Stimulated activated CD4-positive, alpha-beta T cell treated with anti-CD3 and anti-CD28 coated beads, Interleukin-1b, Interleukin-23, amount 100 ng/mL, for 1 hour (primary cell): ENCODE measurements at places on chromosomes 16 and 17.
A peak's percentile ranks its signal among the peaks of the same experiment; 100 is the strongest.

DNA sequence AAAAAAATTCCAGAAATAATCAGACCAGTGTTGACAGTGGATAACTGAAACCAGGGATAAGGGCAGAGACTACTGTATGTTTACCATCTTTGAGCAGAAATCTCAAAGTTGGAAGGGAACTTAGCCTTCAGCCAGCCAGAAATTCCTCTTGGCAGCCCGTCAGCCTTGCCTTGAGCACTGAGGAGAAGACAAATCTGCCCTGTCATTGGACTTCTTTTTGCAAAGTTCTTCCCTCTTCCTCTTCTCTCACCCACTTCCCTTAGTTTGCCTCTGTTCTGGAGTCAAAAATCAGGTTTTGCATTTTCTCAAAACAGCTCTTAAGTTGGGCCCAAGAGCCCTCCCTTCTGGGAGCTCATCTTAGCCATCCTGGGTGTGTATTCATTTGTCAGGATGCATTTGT is 6.2 kb downstream of the TUFM start:
- no peak for DNase-seq

GRCh38 chr17:42512733-42513251 is 23.2 kb upstream of the NAGLU start:
- no peak for DNase-seq

- no peak for DNase-seq
Observed at GRCh38 chr16:88570691-88571092, 489 bp downstream of the ZC3H18 start.

- DNase-seq, result no peak
Observed at GRCh38 chr16:49622084-49622390, 233.9 kb downstream of the ZNF423 start.

- no peak for DNase-seq
Observed at GRCh38 chr17:17824119-17824782, 12.5 kb downstream of the SREBF1 start.

DNA sequence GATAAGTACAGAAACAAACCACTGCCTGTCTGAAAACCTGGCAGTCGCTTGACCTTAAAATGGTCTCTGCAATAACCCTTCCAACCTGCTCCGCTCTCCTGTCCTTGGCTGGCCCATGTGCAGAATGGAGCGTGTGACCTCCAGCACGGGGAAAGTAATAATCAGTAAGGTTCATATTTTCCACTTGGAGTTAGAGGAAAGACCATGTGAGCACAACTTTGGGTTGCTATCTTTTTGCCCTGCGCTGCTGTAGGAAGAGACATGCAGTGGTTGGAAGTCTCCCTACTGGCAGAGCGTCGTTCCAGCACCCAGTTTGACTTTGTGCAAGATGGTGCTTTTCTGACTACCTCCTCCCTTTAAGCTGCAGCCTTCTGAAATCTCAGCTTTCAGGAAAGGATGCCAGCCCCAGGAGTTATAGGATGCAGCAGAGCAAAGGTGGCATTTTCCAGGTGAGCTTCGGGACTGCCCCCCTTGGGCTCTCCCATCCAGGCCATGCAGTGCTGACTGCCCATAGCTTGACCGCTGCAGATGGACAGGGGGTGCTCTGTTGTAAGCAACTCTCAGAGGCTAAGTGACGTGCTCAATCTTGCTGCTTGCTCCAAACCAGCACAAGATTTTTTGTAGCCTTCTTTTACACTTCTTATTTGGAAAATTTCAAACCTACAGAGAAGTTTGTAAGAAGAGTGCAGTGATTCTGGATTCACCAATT is 110.7 kb upstream of the NOL11 start:
- no peak for DNase-seq

DNA sequence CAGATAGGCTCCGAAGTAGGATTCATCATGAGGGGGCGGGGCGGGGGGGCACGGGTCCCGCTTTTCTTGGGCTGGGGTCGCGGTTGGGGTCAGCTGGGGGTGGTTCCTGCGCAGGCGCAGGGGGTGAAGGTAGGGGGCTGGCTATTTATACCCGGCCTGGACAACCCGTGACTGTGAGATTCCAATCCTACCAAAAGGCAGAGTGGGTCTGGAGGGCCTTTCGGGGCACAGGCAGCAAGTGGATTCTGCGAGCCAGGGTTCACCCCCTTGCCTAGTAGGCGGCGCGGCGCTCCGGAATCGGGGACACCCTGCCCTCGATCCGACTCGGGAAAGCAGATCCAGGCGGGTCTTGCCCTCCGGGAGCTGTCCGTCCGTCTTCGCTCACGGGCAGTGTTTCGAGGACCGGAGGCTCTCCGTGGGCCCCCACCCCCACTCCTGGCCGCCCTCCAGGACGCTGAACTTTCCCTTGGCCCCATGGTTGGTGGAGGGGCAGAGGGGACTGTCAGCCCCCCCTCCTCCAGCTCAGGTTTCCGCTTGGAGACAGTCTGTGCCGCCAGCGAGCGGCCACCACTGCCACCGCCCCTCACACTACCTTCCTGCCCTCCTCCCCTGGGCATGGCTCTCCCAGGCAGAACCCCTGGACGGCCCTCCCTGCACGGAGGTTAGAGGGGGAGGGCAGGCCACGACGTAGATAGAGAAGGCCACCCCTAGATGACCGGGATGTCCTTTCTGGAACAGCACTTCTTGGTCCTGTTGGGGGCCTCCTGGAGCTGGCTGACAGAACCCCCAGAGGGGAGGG is 634 bp downstream of the SLC2A4 start:
- DNase-seq, result no peak

DNA sequence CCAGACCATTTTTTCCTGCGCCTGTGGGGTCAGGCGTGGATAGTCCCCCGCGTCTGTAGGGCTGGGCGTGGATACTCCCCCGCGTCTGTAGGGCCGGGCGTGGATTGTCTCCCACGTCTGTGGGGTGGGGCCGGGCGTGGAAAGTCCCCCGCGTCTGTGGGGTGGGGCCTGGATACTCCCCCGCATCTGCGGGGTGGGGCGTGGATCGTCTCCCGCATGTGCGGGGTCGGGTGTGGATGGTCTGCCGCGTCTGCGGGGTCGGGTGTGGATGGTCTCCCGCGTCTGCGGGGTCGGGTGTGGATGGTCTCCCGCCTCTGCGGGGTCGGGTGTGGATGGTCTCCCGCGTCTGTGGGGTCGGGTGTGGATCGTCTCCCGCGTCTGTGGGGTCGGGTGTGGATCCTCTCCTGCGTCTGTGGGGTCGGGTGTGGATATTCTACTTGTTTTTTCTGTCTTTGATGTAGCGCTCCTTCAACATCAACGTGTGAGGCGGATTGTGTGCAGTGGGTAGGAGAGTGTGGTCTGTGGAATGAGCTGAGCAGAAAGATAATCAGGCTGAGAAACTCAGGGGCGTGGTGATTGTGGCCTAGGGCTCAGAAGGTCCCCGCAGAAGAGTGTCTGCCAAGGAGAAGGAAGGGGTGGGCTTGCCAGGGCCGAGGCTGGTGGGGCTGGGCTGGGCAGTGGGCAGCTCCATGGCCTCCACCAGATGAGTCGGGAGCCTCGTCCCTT is 3.2 kb downstream of the GNPTG start:
- DNase-seq, result no peak

- DNase-seq, result peak; percentile 56
Observed at GRCh38 chr17:38871247-38872015, 1.6 kb downstream of the LASP1 start.

GRCh38 chr17:49197346-49197998 is 12.9 kb downstream of the GNGT2 start:
- DNase-seq, result no peak

DNA sequence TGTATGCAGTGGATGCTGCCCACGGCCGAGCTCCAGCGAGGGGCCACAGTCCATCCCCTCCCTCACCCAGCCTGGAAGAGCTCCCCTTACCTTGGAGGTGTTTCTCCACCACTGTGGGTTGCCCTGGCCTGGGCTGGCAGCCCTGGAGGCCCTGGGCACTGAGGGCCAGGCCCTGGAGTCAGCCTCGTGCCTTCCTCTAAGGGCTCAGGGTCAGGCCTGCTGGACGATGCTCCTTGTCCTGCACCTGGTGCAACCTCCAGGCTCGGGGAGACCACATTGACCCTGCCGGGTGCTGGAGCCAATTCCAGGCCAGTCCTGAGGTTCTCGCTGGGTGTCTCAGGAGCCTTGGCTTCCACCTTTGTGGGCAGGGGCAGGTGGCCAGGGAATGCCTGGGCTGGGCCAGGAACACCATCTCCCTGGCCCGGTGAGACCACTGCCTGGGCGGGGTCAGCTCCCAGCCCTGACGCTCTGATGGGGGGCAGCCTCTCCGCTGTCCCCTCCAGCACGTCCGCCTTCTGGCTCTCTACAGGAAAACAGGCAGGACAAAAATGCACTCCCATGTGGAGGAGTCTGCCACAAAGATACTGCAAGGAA is 10.4 kb downstream of the MYLK3 start:
- DNase-seq, result no peak

GRCh38 chr16:56225017-56225742 is 33.9 kb downstream of the GNAO1 start:
- no peak for DNase-seq

DNA sequence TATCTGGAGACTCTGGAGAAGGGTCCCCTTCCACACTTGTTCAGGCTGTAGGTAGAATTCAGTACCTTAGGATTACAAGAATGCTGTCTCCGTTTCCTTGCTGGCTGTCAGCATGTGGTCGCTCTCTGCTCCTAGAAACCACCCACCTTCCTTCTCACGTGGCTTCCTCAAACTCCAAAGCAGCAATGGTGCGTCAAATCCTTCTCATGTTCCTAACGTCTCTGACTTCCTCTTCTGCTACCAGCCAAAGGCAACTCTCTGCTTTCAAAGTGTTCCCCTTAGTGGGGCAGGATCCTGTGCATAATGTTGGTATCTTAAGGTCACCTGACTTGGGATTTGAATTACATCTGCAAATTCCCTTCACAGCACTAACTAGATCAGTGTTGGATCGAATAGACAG is 30.9 kb upstream of the DYNLRB2 start:
- DNase-seq, result no peak

DNA sequence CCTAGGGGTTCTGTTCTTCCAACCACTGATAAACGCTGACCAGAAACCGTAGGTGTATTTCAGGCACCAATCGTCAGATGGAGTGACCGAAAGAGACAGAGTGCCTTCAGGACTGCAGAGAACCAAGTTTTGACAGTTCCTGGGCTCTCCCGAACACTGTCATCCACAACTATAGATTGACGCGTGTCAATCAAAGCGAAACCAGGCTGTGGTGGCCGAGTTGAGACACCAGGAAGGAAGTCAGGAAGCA is 11.9 kb upstream of the AURKB start:
- DNase-seq, result no peak

GRCh38 chr17:77782201-77782600 is 176.3 kb upstream of the TNRC6C start:
- no peak for DNase-seq

- DNase-seq, result no peak
Observed at GRCh38 chr17:10031127-10031526, 126.1 kb upstream of the RCVRN start.

GRCh38 chr16:3487521-3488410 is 7.5 kb downstream of the C16orf90 start:
- no peak for DNase-seq

GRCh38 chr17:46940692-46941404 is 17.9 kb downstream of the GOSR2 start:
- peak; percentile 32 for DNase-seq

DNA sequence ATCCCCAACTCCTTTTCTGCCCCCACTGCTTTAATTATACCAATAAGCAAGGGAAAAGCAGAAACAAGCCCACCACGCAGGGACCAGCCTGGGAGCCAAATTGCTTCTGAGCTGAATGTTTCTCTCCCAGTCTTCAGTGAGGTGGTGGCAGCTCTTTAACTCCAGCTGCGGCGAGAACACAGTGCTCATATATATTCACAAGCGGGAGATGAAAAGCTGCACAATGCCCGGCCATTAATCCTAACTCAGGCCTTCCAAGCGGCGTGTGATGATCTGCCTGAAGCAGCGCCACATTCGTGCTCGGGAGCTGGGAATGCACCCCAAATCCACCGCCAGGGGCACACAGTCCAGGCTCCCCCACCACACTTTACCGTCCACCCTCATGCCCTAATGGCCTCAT is 203.7 kb upstream of the SDK2 start:
- DNase-seq, result no peak

DNA sequence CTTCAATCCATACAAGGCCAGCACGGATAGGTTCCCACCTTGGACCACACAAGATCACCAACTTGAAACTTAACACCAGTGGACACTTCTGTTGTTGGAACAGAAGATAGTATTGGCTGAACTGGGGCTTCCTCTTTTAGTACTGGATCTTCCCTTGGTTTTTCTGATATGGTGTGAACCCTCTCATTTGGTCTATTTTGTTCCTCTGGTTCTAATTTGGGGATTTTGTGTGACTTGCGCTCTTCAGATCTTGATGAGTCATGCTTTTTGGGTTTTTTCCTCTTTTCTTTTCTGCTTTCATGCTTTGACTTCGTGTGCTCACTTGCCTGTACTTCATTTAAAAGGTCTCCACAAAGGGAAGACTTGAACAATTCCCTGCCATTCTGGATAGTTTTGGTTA is 39.0 kb downstream of the SOST start:
- DNase-seq, result no peak

- DNase-seq, result no peak
Observed at GRCh38 chr16:58508671-58509251, 6.6 kb upstream of the SETD6 start.

DNA sequence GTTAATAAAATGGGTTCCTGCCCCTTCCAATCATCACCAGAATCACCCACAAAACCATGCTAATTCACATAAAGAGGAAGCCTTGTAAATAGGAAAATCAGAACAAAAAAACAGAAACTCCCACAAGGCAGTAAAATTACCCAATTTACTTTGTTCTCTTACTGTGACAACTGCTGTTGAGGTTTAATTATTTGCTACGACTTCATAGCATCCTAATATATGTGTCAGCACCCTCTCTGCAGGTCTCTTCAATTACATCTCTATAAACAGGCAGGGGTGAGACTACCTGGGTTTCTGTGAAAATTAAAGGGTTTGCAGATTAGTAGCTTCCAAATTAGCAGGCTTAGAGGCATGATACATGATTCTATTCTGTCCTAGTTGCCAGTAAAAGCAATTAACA is 2.7 kb downstream of the WDR59 start:
- DNase-seq, result no peak

- DNase-seq, result no peak
Observed at GRCh38 chr16:86319585-86320236, 190.6 kb upstream of the FOXF1 start.

- DNase-seq, result no peak
Observed at GRCh38 chr17:42577140-42577531, 393 bp downstream of the PSMC3IP start.

DNA sequence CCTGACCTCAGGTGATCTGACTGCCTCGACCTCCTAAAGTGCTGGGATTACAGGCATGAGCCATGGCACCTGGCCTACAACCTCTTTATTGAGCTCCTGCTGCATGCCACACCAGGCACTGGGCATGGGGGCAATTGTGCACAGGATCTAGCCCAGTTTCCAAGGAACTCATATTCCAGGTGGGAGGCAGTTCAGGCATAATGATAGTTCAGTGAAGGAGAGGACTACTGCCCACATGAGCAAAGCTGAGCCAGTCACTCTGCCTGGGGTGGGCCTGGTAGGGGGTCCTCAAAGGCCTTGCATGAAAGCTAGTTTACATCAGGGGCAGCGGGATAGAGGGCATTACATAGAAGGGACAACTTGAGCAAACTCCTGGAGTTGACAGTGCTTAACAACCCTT is 2.6 kb upstream of the HCRT start:
- DNase-seq, result no peak
